ENCODE measurements at places on chromosomes 11 and 22.

DNA sequence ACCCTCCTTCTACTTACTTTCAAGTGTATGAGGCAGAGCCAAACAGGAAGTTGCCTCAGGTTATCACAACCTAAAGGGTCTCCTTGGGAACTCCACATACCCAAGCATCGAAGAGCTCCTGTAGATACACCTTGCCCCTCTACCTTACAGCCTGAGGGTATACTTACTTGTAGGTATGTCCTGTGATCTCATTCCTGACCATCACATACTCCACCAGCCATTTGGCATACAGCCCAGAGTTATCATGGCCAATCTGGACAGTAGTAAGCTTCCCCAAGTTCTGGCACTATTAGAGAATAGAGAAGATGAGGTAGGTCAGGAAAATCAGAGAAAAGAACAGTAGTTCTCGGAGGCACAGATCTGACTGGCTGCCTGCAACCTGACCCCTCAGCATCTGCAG is 53.4 kb upstream of the SCUBE2 start:
- no peak for DNase-seq

- no peak for DNase-seq
Observed at GRCh38 chr11:3158821-3159220, 6.3 kb downstream of the OSBPL5 start.

DNA sequence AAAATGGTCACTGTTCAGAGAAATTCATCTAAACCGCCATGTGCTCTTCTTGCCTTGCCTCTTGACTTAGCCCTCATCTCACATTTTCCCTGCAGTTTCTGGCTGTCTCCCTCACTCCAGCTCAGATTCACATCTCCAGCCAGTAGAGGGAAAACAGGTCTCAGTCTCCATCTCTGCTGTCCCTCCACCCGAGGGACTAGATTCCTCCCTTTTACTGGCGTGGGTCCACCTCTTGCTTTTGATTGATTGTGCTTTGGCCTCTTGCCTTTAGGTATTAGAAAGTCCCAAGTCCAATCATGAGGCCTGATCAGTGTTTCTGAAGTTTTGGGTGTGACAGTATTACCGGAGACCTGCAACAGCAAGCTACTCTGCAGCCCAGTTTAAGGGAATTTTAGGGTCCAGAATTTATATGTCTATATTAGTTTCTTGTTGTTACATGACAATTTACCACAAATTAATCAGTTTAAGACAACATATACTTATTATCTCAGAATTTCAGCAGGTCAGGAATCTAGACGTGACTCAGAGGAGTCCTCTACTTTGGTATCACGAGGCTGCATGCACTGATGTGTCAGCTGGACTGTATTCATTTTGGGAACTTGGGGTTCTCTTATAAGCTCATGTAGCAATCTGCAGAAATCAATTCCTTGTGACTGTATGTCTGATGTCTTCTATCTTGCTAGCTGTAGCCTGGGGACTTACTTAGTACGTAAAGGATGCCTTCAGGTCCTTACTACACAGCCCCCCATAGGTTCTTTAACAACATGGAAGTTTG is 805.2 kb upstream of the CCDC90B start:
- DNase-seq, result no peak

GRCh38 chr11:64753019-64753379 is 6.8 kb downstream of the PYGM start:
- DNase-seq, result no peak

DNA sequence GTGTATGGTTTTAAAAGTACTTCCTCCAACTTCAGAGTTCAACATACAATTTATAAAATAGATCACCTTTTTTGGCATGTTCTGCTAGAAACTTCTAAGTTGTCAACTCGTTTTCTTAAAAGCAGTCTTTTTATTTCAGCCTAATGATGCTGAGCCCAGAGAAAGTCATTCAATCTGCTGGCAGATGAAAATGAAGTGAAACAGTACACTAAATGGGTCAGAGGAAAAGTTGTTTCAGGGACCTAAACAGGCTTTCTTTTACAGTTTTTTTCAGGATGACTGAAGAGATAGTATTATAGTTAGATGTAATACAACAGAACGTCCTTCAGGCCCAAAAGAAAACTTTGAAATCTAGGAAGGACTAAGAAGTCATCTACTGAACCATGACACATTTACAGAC is 842.7 kb upstream of the CCDC90B start:
- no peak for DNase-seq
